Left renal pelvis (tissue), 4 donors: ENCODE measurements at places on chromosomes 4 and X.

DNA sequence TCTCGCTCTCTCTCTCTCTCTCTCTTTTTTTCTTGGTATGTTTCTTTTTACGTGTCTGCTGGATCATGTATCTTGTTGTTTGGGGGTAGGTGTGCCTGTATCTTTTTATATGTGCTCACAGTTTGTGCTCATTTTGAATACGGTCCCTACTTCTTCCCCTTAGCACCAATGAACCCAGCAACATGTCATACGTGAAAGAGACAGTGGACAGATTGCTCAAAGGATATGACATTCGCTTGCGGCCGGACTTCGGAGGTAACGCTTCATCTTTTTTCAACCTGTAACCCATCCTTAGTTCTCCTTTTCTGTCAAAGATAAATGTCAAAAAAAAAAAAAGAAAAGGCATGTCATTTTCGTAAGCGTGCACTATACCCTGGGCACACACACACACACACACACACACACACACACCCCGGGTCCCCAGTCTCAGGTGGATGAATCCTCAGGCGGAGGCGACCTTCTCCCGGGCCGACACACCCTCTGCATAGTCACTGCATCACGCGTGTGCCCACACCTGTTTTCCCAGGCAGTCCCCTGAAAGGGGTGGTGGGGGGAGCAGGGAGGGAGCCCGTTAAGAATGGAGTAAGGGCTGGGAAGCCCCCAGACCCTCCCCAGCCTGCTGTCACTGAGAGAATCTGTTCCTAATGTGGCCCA is 511 bp downstream of the GABRB1 start:
- DNase-seq: peak; percentile 3

DNA sequence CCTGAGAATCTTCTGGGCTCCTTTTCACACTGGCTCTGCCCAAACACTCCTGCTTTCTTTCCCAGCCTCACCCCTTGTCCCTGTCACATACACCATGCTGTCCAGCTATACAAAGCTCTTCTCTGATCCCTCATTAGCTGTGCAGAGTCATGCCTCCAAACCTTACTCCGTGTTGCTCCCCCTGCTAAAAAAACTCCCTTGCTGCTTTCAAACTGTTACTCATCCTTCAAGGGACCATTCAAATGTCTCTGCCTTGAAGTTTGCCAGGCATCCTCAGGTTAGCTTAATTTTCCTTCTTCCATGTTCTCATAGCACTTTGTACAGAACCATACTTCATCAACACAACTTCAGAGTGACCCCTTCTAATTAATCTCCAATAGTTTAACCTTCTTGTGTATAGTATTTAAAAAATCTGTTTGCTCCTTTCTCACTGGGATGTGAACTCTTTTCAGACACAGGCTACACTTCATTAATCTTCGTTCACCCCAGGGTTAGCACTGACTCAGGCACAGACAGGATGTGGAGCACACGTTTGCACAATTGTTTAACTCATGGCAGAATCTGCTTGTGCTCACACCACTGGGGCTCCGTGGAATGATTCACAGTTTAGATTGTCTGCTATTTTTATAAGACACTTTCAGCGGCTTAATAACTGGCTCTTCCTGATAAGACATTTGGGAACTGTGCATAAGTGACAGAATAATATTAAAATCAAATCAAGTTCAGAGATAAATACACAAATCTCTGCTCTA is 21.4 kb upstream of the SEL1L3 start:
- peak; percentile 27 for DNase-seq

DNA sequence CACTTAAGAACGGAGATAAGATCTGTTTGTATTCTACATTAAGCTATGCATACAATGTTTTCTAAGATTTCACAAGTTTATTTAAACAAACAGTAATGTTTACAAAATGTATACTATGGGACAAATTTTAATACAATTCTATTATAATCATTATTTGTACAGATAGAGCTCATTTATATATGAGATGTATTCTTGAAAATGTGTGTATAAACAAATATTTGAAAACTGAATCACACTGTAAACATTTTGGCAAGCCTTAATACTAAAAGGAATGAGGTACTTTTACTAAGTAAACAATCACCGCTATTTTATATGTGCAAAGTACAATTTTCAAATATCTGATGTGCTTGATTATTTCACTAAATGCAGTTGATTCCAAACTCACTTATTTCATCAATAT is 119.2 kb upstream of the MAB21L2 start:
- DNase-seq: no peak

GRCh38 chr4:54877006-54877405 is 219.2 kb downstream of the KIT start:
- DNase-seq: no peak

DNA sequence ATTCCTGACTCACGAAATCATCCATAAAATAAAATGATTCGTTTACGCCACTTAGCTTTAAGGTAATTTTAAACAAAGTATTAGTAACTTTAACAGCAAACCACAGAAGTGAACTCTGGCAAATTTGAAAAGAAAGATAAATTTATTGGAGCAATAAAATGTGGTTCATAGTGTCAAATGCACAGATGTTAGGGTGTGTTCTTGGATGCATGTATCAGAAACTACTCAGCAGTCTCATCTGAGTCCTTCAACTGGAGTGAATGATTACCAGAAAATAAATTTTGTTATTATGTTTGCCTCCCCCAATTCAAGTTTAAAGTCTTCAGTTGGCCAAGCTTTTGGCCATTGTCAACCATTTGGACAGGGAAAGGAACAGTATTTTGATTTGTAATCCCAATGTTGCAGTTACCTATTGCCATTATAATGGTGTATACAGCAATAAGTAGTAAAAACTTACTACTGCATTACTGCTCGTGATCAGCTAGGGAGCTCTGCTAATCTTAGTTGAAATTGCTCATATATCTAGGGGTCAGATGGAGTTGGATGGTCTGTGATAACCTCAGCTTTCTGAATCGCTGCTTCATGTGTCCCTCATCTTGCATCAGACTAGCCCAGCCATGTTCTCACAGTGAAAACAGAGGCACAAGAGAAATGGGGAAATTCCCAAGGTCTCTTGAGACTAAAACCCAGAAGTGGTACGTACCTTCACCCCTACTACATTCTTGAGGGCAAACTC is 254.6 kb upstream of the KCNIP4 start:
- peak; percentile 18 for DNase-seq

GRCh38 chr4:123093236-123093635 is 170.8 kb upstream of the NUDT6 start:
- DNase-seq: no peak

DNA sequence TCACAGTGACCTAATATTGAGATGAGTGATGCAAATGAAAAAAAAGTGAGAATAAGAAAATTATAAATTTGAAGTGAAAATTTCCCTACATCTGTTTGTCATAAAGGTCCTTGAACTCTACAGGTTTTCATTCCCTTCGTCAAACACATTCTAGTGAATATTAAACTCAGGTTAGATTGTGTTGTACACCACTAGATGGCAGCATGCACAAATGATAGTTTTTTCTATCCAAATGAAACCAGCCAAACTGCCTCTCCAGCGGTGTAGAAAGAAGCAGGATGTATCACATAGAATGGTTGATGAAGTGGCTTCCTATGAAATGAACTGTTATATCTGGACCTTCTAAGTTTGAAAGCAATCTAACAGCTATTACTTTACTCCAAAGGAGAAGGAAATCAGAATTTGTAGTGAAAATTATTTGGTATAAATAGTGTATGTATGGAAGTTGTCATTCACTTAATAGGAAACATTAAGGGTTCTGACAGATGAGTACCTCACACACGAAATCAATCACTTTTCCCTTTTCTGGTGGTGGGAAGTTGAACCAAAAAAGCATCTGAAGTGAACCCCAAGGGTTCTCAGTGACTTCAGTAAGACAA is 382.7 kb downstream of the UNC5C start:
- DNase-seq: peak; percentile 56

GRCh38 chrX:39577206-39577984 is 520.4 kb downstream of the BCOR start:
- DNase-seq: no peak

DNA sequence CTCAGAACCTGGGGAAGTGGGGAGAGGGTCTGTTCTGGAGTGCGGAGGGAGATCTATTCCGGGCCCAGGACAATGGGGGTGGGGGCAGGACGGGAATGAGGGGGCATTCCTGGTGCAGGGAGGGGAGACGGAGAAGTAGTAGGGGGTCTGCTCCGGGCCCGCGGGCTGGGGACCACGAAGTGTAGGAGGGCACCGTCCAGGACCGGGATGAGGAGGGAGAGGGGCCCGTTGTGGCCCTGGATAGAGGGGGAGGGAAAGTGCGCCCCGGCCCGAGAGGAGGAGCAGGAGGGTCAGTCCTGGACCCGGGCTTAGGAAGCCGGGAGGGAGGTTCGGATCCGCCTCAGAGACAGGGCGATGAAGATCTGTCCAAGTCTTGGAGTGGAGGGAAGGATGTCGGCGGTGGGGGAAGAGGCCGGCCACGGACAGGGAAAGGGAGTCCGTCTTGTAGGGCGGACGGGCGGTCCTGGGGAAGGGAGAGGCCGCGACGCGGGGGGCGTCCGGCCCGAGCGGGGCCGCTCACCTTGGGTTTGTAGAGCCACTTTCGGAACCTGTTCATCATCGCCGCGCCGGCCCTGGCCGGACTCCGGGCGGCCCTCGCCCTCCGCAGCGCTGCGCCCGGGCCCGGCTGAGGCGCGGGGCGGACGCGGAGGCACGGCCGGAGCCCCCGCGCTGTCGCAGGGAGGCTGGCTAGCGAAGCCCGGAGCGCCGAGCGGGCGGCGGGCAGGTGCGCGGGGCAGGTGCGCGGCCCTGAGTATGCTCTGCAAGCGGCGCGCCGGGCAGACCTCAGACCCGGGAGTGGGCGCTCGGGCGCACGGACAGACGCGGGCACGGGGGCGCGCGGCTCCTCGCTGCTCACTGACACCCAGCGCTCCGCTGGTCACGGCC is at the start of gene ZFYVE28:
Gene ZFYVE28, minus strand, starts transcription at position 881 of the 885 bp plus-strand sequence. Its CDS starts 322 bp downstream, at position 559.
- no peak for DNase-seq

DNA sequence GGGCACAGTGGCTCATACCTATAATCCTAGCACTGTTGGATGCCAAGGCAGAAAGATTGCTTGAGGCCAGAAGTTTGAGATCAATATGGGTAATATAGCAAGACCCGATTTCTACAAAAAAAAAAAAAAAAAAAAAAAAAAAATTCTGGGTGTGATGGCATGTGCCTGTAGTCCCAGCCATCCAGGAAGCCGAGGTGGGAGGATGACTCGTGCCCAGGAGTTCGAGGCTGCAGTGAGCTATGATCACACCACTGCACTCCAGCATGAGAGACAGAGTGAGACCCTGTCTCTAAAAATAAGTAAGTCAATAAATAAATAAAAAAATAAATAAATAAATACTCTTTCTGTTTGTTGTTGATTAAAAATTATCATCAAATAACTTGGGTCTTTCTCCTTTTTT is 62.4 kb upstream of the BMPR1B start:
- no peak for DNase-seq

DNA sequence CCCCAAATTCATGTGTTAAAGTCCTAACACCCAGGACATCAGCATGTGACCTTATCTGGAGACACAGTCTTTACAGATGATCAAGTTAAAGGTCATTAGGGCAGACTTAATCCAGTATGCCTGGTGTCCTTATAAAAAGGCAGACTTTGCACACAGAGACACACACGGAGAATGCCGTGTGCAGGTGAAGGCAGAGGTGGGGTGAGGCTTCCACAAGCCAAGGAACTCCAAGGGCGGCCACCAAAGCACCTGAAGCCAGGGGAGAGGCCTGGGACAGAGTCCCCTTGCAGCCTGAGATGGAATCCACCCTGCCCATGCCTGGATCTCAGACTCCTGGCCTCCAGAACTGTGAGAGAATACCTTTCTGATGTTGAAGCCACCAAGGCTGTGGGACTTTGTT is 26.1 kb upstream of the SORCS2 start:
- no peak for DNase-seq

DNA sequence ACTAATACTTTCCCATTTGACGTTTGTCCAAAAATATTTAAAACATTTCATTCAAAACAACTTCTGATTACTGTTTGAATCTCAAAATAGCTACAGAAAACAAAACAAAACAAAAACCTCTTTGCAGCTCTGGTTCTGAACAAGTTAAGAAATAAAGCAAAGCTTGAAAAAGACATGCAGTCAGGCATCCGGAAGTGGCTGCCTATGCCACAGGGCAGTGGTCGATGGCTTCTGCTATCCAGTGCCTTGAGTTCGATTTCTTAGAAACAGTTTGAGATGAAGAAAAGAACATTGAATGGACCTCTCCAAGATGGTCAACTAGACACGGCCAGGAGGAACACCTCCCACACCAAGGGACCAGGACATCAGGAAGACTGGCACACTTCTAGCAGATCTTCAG is 125.3 kb downstream of the SCFD2 start:
- DNase-seq: no peak

- DNase-seq: no peak
Observed at GRCh38 chr4:134215620-134216344, 14.2 kb upstream of the PABPC4L start.

GRCh38 chr4:11355226-11355625 is 73.5 kb downstream of the HS3ST1 start:
- DNase-seq: no peak

DNA sequence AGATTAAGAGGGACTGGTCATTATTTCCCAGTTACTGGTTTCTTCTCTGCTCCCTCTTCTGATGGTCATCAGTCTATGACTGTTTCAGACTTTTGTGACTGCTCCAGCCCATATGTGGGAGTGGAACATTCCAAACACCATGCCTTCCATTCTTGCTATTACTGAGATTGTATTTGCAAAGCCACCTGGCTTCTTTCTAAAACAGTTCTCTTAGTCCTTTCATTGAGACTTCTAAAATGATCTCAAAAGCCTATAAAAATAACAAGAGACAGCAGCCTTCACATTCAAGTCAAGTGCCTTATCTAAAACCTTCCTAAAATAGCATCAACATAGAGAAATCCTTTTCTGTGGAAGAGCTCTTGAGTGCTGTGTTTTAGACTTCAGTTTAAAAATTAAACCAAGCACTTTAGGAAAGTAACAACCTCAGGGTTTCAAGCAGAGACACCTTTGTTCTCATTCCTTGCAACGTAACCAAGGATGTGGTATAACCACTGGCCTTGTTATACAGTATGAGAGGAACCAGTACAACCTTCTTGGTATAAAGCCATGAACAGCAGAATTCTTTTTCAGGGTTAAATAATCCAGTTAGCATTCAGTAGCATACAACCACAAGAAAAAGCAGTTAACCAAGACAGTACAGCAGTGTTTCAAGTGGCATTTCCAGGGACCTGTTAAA is 97.1 kb downstream of the NFKB1 start:
- no peak for DNase-seq
